ENCODE measurements at places on chromosomes 5 and 9.
A peak's percentile ranks its signal among the peaks of the same experiment; 100 is the strongest.

GRCh38 chr5:109281136-109281690 lies 128.6 kb downstream of the PJA2 start:
- no peak for DNase-seq

- no peak for DNase-seq
These were observed 9.3 kb downstream of the OBP2B start for GRCh38 chr9:133199648-133200321.

- no peak for DNase-seq
These were observed 9.6 kb upstream of the ADRB2 start for GRCh38 chr5:148816782-148817181.

DNA sequence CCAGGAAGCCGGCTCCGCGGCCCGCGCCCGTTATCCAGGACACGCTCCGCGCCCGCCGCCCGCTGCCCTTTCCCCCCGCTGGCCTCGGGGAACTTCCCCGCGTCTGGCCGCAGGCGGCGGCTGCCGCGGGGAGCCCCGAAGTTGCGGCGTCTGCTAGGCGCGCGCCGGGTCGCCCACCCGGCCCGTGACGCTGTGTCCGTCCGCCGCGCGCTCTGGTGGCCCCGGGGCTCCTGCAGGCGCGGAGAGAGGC lies 621 bp upstream of the GCNT4 start:
- no peak for DNase-seq

DNA sequence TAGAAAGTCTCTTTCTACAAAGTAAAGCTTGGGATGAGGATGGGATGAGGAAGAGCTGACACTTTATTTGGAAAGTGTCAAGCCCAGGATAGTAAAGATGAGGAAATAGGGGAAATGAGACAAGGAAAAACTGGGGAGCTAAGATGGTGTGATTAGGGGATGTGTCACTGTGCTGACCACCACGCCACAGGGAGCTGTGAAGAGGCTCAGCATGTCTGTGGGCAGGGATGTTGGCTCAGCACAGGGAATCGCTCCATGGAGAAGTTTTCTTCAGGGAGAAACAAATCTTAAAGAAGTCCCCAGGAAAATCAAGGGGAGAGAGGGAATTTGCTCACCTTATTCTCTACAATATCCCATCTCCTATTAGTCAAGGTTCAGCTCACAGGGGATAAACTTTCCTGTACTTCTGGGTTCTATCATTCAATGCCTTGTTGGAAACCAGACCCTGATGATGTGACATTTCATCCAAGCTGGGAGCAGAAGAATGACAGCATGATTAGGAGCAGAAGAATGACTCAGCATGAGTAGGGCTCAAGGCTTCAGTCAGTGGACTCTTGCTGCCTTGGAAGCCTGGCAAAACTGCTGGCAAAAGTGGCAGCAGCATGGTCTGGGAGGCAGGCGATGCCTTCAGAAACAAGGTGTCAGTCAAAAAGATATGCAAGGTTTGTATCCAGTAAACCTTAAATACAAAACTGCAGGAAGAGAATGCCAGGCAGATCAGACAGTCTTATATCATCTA lies 4.9 kb downstream of the HSPB3 start:
- no peak for DNase-seq

GRCh38 chr5:65721720-65722574 lies at the start of the genes NLN and SGTB:
TSS of gene NLN (plus strand) at chr5:65722205. CDS start at chr5:65722374, 169 bp downstream.
TSS of gene SGTB (minus strand) at chr5:65722109. CDS start at chr5:65720807, 1,302 bp downstream.
- peak; percentile 45 for DNase-seq

GRCh38 chr5:137440795-137441194 lies 58.3 kb downstream of the SPOCK1 start:
- DNase-seq, result no peak

GRCh38 chr9:2657427-2657826 lies 35.8 kb downstream of the VLDLR start:
- DNase-seq, result peak; percentile 98

GRCh38 chr9:27109621-27110020 lies 596 bp downstream of the TEK start:
- DNase-seq, result no peak

DNA sequence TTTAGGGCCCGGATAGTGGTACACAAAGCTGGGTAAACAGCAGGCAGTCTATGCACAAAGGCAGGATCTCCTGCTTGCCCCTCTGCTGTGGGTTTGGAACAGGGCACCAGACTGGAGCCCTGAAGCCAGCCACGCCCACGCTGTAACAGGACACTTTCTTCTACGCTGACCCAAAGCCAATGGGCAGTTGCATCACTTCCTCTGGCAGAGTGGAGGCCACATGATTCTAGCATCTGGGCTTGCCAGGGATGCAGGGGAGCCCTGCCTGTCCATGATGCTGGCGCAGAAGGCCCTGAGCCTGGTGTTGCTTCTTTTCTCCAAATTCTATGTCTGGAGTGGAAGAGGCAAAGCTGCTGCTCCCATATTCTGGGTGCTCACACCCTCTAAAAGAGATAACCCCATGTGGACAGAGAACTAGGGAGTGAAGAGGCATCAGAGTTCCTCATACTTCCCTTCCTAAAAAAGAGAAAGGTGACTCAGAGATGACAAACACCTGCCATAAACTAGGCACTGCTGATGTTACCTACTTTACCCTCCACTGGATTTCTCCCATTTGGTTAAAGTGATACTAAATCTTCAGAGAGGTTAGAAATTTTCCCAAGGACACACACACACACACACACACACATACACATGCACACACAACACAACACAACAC lies 260.3 kb upstream of the KLF4 start:
- DNase-seq, result no peak

DNA sequence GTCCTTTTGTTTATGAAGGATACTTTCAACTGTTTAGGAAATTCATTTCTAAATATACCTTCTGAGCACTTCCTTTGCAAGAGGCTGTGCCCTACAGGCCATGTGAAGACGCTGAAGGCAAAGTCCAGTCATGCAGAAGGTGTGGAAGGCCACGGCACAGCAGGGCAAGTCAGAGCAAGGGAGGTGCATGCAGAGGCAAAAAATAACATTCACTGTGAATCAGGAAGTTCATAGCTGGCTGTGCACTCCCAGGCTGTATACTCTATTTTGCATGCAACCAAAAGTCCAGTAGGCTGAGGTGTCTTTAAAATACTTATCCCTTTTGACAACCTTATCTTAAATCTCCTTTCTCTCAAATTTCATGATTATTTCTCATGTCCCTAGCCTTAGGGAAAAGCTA lies 50.3 kb downstream of the GNAQ start:
- DNase-seq, result peak; percentile 65

DNA sequence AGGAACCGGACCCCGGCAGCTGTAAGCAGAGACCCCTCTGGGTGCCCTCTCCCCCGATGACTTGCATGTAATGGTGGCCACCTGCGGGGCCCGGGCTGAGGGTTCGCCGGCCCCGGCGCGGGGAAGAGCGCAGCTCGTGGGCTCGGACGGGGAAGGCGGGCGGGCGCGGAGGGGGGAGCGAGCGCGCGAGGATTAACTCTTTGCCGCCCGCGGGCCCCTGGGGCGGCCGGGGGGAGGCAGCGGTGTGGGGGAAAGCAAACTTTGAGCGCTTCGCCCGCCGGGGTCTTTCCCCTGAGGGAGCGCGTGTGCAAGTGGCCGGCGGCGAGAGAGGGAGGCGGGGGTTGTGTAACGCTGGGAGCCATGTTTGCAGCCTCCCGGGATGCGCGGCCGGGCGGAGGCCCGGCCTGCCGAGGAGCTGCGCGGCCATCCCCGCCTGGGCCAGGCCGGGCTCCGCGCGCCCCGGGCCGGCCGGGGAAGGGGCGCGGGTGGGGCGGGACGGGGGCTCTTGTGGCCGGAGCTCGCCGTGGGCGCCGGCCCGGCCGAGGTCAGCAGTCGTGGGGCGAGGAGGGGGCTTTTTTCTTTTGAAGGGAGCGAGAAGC lies 547 bp downstream of the ANP32B start:
- no peak for DNase-seq

- no peak for DNase-seq
These were observed 365.4 kb upstream of the PTGER4 start for GRCh38 chr5:40314275-40314674.

DNA sequence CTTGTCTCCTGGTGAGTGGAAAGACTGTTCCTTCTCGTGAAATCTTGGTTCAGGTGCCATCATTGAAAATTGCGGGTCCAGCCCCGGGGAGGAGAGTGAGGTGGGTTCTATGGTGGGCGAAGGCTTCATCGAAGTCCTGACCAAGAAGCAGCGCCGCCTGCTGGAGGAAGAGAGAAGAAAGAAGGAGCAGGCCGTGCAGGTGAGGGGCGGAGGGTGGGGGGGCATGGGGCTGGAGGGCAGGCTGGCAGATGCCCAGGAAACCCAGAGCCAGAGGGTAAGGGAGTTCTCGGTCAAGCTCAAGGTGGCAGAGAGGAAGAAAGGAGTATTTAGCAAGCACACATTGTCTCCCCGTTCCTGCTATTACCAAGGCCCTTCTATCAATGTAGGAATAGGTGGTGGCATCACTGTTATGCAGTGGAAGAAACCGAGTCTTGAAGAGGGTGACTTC lies 24.3 kb upstream of the POMT1 start:
- DNase-seq, result no peak

- DNase-seq, result no peak
These were observed 31.9 kb upstream of the CEP120 start for GRCh38 chr5:123455095-123455494.

- no peak for DNase-seq
These were observed 86.9 kb upstream of the SH3PXD2B start for GRCh38 chr5:172541099-172541772.

GRCh38 chr5:171477101-171477500 lies 57.7 kb downstream of the FGF18 start:
- DNase-seq, result no peak

DNA sequence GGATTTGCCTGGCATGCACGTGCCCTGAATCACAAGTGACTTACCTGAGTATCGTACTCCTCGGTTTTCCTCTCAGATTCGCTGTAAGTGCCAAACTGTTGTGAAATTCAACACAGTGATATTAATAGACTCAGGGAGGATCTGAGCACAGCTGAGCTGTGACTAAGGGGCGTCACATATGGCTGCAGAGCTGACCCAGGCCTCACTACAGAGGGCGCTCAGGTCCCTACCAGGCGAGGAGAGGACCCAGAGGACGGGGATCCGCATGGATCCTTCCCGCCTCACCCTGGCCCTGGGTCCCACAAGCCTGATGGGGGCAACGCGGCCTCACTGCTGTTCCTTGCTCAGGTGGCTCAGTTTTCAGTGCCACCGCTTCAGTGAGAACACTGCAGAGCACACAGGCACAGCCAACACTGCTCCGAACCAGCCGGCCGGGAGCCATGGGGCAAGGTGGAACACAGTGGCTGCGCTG lies 20.1 kb downstream of the CLPTM1L start:
- DNase-seq, result no peak

DNA sequence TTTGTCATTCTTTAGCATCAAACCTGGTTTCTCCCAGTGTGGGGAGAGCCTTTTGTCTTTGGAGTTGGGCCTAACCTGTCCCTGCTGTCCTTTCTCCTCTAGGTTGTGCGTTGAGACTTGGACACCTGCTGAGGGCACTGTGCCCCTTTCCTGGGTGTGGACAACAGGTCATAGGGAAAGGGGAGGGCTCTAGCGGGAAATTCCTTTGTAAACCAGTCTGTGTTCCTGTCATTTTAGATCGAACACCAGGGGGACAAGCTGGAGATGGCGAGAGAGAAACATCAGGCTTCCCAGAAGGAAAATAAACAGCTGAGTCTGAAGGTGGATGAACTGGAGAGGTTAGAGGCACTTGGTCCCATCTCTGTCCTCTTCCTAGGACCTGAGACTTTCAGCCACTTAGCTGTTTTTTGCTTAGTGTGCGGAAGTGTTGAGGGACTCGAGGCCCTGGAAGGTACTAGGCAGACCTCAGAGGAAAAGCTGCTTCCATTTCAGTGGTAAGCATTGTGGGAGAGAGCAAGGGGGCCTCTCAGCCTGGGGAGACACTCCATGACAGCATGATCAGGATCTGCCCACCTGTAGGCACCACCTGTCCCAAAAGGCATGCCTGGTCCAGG lies 8.6 kb upstream of the GLE1 start:
- DNase-seq, result no peak

GRCh38 chr5:78577071-78577807 lies 71.3 kb downstream of the LHFPL2 start:
- no peak for DNase-seq

GRCh38 chr5:133925866-133926488 lies 42.4 kb downstream of the C5orf15 start:
- DNase-seq, result no peak

DNA sequence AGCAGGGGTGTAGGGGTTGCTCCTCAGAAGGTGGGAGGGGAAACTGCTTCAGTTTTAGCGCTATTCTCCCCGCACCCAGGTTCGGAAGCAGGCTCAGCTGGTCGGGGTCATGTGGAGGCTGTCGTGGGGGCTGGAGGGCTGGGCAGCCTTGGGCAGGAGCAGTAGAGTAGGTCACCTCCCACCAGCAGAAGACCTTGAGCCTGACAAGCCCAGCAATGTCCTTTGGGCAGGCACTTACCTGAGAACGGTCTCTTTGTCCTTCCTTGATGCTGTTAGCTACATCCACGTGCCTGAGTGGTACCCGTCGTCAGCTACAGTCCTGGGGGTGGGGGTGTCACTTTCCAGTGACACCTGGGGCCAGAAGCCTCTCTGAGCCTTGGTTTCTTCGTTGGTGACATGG lies 20.3 kb downstream of the ENHO start:
- no peak for DNase-seq

- no peak for DNase-seq
These were observed 2326.0 kb upstream of the ACO1 start for GRCh38 chr9:30058463-30058862.

DNA sequence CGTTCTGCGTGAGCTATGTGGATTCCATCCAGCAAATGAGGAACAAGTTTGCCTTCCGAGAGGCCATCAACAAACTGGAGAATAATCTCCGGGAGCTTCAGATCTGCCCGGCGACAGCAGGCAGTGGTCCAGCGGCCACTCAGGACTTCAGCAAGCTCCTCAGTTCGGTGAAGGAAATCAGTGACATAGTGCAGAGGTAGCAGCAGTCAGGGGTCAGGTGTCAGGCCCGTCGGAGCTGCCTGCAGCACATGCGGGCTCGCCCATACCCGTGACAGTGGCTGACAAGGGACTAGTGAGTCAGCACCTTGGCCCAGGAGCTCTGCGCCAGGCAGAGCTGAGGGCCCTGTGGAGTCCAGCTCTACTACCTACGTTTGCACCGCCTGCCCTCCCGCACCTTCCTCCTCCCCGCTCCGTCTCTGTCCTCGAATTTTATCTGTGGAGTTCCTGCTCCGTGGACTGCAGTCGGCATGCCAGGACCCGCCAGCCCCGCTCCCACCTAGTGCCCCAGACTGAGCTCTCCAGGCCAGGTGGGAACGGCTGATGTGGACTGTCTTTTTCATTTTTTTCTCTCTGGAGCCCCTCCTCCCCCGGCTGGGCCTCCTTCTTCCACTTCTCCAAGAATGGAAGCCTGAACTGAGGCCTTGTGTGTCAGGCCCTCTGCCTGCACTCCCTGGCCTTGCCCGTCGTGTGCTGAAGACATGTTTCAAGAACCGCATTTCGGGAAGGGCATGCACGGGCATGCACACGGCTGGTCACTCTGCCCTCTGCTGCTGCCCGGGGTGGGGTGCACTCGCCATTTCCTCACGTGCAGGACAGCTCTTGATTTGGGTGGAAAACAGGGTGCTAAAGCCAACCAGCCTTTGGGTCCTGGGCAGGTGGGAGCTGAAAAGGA lies 10.9 kb downstream of the QRFP start:
- DNase-seq, result no peak

All from AML-193 (cell line).